Fibroblast of skin of right quadriceps (primary cell): ENCODE measurements at places on chromosomes 13 and 19.

- peak; percentile 9 for DNase-seq
Observed at GRCh38 chr19:16202320-16203255, 4.9 kb downstream of the AP1M1 start.

DNA sequence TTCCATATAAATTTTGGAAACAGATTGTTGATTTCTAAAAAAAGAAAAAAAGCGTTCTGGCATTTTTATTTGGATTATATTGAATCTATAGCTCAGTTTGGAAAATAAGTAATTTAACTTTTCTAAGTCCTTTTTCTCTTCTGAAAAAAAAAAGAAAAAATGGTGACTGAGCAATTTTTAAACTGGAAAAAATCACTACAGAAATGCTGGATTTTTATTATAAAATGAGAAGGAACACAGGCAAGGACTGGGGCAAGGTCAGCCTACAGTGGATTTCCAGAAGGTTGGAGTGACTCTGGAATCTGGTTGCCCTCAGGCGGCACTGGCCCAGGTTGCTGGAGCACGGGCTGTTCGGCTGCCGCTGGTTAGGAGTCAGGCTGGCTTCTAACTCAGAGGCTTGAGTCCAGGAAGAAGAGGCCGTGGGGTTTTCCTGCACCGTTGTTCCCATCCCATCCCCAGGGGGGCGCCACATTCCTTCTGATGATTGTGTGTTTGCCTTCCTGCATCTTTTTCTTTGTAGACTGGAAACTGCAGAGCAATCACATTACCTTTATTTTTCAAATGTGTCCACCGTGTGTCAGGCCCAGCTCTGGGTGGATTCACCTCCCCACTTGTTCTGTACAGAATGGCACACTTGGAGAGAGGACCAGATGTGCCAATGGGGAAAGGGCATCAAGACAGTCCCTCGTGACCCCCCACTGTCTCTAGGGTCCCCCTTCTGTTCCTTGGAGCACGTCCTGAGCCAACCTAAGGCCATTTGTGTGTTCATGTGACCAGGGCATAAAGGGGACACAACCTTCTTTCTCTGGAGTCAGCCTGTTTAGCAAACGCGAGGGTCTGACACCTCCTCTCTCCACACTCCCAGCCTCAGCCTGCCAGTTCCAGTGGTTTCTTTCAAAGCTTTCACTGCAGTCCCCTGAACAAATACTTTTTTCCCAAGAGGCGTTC, 44.5 kb upstream of the GTF3A start:
- DNase-seq = peak; percentile 37

DNA sequence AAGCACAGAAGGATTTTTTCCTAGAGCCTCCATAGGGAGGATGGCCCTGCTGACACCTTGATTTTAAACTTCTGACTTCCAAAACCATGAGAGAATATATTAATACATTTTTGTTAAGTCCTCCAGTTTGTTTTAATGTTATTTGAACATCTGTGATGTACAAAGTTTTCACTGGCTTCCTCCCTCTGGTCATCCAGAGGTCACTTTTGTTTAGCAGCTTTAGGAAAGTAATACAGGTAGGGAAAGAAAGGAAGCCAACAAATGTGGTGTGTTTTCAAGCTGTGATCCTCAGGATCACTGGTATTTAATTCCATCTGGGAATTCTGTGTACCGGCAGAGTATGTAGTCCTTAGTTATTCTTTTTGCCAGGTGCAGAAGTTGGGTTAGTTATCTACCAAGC, 488.8 kb upstream of the ATXN8OS start:
- no peak for DNase-seq

GRCh38 chr19:14149509-14149994, 13.2 kb upstream of the ASF1B start:
- DNase-seq = peak; percentile 35

- no peak for DNase-seq
Observed at GRCh38 chr13:79999601-80000000, 341.3 kb downstream of the SPRY2 start.

DNA sequence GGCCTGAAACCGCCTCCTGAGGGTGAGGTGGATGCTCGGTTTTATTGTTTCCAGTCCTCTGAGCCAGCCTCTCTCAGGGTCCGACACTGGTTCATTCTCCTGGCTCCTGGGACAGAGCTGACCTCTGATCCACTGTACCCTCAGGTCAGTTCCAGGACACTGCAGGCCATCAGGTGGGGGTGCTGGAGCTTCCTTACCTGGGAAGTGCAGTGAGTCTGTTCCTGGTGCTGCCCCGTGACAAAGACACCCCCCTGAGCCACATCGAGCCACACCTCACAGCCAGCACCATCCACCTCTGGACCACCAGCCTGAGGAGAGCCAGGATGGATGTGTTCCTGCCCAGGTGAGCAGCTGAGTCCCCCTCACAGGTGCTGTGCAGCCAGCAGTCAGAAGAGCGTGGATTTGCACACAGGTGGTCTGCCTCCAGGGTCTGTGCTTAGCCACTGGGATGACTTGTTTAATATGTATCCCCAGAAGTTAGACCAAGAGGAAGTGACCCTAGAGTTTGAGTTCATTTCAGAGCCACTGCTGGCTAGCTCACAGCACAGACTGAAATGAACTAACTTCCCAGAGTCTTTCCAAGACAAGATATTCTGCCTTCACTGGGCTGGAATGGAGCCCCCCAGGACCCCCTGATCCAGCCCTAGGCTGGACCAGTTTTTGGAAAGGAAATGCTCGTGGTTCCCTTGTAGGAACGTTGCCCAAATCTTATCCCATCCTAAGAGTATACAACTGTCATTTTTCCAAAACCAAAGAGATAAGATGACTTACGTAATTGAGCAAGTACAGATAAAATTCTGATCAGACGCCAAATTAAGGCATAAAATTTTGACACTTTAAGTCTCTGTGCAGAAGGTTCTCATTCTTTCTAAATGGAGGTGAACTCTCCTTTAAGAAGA, 8.8 kb downstream of the SERPINE3 start:
- no peak for DNase-seq

DNA sequence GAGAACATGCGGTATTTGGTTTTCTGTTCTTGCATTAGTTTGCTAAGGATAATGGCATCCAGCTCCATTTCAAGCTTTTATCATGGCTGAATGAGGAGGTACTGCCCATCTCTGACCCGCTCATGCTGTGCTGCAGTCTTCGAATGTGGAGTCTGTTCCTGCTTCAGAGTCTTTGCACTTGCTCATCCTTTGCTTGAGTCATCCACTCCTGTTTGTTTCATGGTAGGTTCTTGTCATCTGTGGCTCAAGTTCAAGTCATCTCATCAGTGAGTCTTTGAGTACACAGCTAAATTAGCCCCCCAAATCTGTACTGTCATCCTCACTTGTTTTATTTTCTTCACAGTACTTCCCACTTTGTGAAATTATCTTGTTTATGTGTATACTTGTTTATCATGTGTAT, 5.4 kb downstream of the UCHL3 start:
- DNase-seq = no peak

- no peak for DNase-seq
Observed at GRCh38 chr13:22644941-22645340, 535.8 kb upstream of the SGCG start.

DNA sequence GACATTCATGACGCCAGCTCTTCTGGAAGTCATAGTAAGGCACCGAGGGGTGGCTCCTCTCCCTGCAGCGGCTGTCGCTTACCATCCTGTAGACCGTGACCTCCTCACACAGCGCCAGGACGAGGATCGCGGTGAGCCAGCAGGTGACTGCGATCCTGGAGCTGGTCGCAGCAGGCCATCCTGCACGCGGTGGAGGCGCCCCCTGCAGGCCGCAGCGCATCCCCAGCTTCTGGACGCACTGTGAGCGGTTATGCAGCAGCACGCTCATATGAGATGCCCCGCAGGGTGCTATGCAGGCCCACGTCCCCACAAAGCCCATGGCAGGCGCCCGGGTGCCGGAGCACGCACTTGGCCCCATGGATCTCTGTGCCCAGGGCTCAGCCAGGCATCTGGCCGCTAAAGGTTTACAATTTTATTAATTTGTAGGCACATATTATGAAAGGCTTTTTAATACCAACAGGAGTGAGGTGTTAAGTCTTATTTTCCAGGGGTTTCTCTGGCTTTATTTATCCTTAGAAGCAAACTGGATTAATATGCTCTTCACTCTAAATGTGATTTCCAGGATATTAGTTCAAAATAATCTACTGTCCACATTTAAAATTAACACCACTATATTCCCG, 35.6 kb upstream of the PSPC1 start:
- no peak for DNase-seq

DNA sequence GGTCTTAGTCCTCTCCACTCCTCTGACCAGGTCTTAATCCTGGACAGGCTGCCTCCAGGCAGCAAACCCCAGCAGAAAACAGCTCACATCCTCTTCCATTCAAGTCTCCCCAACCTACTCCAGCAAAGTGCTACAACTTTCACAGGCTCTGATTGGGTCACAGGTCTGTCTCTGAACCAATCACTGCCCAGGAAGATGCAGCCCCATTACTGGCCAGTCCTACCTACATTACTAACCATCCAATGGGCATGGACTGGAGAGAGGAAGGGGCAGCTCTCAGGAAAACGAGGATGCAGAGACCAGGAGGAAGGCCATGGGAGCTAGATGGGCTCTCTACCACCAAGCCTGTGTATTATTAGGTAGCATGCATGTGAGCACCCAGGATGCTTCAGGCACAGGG, 12.2 kb downstream of the MED26 start:
- no peak for DNase-seq

DNA sequence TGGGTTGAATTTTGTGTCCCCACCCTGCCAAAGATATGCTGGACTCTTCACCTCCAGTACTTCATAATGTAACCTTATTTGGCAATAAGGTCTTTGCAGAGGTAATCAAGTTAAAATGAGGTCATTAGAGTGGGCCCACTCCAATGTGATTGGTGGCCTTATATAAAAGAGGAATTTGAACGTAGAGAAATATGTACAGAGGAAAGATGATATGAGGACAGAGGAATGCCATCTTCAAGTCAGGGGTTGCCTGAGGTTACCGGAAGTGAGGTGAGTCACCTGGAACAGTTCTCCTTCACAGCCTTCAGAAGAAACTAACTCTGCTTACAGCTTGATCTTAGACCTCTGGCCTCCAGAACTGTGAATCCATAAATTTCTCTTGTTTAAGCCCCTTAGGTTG, 69.9 kb downstream of the GPC5 start:
- peak; percentile 23 for DNase-seq

DNA sequence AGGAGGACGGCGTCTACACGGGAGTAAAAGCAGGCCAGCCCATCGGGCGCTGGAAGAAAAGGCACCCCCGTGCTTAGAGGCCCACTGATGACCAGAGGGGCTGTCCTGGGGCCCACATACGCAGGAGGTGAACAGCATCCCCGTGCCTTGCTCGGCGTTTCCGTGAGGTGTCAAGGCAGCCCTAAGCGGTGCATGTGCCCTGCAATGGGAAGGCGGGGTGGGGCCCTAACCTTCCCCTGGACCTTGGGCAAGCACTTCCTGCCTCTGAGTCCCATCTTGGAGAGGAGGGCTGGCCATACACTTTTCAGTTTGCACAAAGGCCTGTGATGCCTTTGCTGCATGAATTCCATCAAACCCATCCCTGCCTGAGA, 47.8 kb upstream of the ATP11A start:
- no peak for DNase-seq

DNA sequence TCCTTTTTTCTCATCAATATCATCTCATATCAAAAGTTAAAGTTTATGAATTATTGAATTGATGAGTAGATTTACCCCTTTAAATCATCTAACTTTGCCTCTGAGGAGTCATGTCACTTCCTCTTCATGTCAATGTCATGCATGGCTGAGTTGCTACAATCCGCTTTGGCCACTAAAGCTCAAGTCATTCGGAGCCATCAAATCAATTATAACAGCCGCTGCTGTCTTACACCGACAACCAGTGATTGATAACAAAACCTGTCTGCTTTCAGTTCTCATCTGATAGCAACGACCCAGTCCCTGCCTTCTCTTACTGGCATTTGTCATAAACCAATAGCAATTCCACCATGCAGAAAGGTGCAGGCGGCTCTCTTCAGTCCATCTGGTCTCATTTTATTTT, 429.3 kb downstream of the DIAPH3 start:
- no peak for DNase-seq

DNA sequence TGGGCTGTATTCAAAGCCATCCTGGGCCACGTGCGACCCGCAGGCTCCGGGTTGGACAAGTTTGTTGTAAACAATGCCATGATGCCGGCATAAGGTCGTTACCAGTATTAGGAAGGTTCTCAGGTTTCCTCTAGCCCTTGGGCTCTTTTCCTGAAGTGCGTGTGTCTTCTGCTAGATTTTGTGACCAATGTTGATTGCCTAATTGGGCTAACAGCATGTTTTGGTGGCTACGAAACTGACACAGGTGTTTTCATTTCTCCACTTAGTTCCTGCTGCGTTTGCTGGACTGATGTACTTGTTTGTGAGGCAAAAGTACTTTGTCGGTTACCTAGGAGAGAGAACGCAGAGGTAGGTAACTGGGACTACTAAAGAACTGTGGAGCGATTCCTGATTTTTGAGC, 20.3 kb downstream of the ALOX5AP start:
- no peak for DNase-seq

GRCh38 chr13:40522282-40522681, 144.2 kb downstream of the FOXO1 start:
- no peak for DNase-seq

DNA sequence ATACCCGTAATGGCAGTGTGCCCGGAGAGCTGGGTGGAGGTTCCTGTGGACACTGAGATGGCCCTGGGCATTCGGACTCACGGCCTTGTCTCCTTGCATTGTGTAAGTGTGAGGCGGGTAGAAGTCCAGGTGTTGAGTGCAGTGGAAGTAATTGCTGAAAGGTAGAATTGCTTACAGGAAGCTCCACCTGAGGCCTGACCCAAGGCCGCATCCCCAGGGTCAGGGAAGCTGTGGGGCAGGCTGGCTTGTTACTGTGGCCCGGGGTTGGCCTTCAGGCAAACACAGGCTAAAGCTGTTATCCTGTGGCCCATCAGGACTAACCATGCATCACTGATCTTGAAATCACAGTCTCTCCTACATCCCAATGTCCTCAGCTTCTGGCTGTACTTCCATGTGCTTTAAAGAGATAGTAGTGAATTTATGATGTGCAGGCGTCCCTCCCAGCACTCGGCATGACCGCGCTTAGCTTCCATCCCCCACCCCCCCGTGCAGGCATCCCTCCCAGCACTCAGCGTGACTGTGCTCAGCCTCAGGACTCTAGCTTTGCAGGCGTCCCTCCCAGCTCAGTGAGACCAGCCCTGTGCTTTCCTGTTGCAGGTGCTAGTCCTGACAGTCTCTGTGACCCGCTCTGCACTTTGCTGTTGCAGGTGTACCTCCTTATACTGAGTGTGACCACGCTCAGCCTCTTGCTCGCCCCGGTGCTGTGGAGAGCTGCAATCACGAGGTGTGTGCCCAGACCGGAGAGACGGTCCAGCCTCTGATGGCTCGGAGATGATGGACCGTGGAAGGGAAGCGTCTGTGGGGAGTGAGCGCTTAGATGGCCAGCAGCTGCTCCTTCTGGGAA, 35.6 kb upstream of the TFDP1 start:
- DNase-seq = no peak

- DNase-seq = peak; percentile 39
Observed at GRCh38 chr13:110258876-110259631, 47.9 kb downstream of the COL4A1 start.

DNA sequence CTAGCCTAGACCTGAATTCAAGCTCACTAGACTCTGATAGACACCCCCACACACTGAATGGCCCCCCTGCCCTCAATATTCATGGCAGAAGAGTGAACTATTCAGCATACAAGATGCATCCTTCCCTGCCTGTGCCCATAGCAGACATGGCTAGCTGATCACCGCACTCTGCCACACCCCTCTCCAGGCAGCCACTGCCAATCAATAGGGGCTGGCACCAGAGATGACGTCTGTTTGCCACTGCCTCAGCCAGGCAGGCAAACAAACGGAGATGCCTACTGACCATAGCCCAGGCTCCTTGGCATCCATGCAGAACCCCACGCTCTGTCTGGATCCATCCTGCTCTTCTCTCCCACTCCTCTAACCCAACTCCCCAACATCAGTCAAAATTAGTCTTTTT, 13.8 kb upstream of the NPAS1 start:
- DNase-seq = peak; percentile 23

- no peak for DNase-seq
Observed at GRCh38 chr13:76229281-76229680, 593.2 kb downstream of the LMO7 start.
